ENCODE measurements at places on chromosomes 6 and 20.

- no peak for DNase-seq
Measured at GRCh38 chr6:84417260-84417659, 189.8 kb upstream of the CEP162 start.

- DNase-seq: no peak
Measured at GRCh38 chr6:25640446-25640845, 11.6 kb upstream of the SCGN start.

DNA sequence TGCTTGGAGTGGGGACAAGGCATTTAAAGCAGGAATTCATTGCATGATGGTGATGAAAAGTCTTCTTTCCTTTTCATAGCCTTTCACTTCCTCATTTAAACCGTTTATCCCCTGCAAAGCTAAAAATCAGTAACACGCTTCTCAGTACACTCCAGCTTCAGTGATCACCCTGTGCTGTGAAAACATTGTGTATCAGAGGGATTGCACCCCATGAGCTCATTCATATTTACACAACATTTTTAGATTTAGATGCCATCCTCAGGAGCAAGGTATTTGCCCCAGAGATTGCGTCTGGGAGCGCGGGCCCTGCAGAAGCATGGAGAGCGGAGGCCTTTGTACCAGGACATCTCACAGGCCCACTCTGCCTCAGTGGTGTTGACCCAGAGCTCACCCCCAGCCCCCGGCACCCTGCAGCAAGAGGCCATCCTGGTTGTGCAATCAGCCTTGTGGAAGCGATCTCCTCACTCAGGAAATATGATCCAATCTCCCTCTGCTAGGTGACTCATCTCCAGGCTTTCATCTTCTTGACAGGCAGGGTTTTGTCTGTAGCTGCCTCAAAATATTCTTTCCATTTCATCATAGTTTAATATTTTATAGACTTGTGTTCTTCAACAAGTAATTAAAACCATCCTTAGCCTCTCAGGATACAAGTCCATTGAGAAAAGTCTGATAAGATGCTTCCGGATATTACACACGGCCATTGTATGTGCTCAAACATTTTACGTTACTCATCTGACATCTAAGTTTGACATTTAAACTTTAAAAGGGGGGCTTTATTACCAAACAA lies 38.9 kb upstream of the THBS2 start:
- DNase-seq: no peak

GRCh38 chr20:1390581-1391403 lies 2.1 kb downstream of the FKBP1A start:
- no peak for DNase-seq

DNA sequence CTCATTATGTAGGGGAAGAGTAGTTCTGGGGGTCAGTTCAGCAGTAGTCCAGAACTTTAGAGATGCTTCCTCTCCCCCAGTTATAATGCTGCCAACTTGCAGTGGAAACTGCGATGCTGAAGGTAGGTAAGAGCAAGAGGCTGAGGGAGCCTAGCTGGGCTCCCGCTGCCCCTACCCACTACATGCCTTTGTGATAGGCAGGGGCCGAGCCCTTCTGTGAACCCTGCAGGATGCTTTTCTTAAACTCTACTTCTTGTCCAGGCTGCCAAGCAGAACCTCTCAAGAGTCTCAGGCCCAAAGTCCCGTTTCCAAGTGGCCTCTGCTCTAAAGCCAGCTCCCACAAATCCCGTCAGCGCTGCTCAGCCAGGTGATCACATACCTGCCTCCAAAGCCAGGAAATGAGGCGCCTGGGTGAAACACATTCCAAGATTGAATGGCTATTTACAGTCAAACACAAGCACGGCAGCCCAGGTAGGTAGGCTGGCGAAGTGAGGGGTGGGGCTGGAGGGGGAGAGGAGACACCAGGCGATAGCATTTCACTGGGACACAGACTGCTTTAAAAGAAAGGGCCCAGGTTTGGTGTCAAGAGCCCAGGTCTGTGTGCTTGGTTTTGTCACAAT lies 150.7 kb downstream of the CD24 start:
- DNase-seq: no peak

- DNase-seq: no peak
Measured at GRCh38 chr6:17417817-17418216, 24.4 kb downstream of the CAP2 start.

DNA sequence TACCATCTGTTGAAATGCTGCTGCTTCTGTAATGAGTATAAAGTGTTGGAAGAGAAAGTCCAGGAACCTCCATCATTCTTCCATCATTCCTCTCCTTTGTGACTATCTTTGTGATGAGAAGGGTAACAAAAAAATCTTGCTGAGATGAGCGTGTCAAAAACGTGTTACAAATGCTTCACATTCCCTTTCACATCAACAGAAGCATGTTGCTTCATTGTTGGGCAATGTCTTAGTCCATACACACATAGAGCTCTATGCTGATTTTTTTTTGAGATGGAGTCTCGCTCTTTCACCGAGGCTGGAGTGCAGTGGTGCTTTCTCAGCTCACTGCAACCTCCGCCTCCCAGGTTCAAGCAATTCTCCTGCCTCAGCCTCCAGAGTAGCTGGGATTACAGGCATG lies 114.1 kb upstream of the ESR1 start:
- no peak for DNase-seq

DNA sequence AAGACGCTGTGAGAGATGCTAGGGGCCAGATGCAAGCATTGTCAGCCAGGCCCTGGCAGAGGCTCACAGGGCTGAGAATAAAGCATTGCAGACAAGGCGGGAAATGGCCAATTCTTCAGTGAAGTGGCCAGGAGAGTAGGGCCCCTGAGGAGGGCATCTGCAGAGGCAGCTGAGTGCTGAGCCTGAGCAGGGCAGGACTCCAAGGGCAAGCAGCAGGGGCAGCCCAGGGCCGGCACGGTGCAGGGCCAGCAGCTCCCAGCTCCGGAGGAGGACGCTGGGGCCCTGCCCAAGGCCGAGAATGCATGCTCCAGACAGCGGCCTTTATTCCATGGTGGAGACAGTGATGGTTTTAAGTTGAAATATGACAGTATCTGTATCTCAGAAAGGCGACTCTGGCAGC lies 305.5 kb downstream of the FOXC1 start:
- no peak for DNase-seq

- no peak for DNase-seq
Measured at GRCh38 chr6:16721977-16722376, 39.3 kb downstream of the ATXN1 start.

GRCh38 chr6:27288136-27289044 lies 23.7 kb downstream of the POM121L2 start:
- DNase-seq: no peak

DNA sequence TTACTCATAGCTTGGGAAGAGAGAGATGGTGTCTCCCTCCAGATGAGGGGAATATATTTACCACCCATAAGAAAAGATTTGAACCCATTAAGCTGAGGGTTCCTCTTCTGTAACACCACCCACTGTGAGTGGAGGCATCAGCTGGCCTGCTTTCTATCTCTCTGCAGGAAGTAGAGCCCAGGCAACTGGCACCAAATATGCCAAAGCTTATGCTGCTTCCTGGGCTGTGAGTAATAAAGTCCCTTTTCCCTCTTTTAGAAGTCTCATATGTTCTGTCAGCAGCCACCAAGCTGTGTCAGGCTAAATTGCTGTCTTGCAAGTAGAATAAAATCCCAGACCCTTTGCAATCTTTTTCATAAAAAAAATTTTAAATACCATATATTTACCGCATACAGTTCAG lies 241.4 kb downstream of the LAMA2 start:
- DNase-seq: no peak
